ENCODE measurements at places on chromosomes 6 and 20. TPM values are rescaled to one million over a fixed set of nuclear protein-coding genes. Genes with fewer than 3 reads are reported as not detected.

Gene ADGRF1
- polyA plus RNA-seq = 51.8 TPM

Gene HTR1B
- polyA plus RNA-seq = 0.44 TPM

Gene BEND6
- polyA plus RNA-seq = 6.0 TPM

Gene MMUT
- polyA plus RNA-seq = 56.6 TPM

Gene TMEM74B
- polyA plus RNA-seq = 2.6 TPM

Gene VSTM2L
- 0.93 TPM for polyA plus RNA-seq

Gene NFATC2
- 1.8 TPM for polyA plus RNA-seq

Gene TMEM239
- not detected for polyA plus RNA-seq

Gene BFSP1
- polyA plus RNA-seq = 3.9 TPM

Gene JPH2
- polyA plus RNA-seq = 1.4 TPM

Gene SIRPB2
- polyA plus RNA-seq = 0.32 TPM

Gene LRFN2
- polyA plus RNA-seq = 1.2 TPM

Gene SAMHD1
- polyA plus RNA-seq = 29.8 TPM

Gene CRISP2
- polyA plus RNA-seq = 0.18 TPM

Gene TGM3
- 0.99 TPM for polyA plus RNA-seq
